H1 (cell line): ENCODE measurements at places on chromosomes 4 and X.

DNA sequence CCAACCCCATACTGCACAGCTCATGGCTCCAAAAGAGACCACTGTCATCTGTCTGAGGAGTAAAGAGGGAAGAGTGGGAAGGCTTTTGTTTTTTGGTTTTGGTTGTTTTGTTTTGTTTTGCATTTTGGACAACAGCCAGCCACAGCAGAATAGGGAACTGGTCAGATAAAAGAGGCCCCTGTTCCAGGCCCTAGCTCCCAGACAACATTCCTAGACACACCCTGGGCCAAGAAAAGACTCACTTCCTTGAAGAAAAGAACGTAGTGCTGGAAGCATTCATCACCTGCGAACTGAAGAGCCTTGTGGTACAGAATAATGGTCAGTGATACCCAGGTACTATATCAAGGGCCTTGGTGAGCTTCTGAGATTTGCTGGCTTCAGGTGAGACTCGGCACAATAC lies 619.4 kb upstream of the SPANXN1 start:
- DNase-seq = no peak

DNA sequence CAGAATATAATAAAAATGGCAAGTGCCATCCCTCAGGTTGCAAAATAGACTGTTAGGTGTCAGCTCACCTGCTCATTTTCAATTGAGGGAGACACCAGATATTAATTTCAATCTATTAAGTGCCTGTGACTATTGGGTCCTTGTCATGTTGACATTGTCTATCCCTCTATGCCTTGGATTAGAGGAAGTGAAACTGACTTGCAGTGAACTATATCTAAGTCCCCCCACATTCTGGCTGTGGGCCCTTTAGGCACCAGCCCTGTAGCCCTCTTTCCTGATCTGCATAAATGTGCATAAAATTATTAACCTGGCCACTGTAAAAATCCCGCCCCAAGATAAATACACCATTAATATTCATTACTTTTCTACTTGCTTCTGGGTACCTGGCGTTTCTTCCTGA lies 293.0 kb upstream of the CLNK start:
- DNase-seq = no peak

GRCh38 chrX:85109235-85109634 lies 105.6 kb downstream of the APOOL start:
- peak; percentile 56 for DNase-seq

DNA sequence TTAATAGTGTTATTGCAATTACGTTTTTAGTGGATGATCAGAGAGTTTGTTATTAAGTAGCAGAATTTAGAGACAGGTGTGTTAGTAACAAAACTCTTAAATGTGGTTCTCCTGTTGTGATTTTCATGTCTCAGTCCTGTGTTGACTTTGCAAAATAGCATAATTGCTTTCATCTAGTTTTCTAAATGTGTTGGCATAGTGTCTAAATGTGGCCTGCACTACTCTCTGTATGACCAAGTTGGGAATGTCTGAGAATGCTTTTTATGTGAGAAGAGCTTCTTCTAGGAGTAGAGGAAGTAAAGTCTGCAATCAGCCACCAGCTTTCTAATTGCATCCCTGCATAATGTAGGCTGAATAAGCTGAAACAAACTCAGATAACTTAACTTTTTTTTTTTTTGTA lies 158.6 kb upstream of the FAT1 start:
- DNase-seq = no peak

GRCh38 chr4:41214136-41214824 lies at the start of gene APBB2:
TSS of gene APBB2 (minus strand) at chr4:41214542. CDS start at chr4:41033254, 181,288 bp downstream.
- DNase-seq = peak; percentile 94

DNA sequence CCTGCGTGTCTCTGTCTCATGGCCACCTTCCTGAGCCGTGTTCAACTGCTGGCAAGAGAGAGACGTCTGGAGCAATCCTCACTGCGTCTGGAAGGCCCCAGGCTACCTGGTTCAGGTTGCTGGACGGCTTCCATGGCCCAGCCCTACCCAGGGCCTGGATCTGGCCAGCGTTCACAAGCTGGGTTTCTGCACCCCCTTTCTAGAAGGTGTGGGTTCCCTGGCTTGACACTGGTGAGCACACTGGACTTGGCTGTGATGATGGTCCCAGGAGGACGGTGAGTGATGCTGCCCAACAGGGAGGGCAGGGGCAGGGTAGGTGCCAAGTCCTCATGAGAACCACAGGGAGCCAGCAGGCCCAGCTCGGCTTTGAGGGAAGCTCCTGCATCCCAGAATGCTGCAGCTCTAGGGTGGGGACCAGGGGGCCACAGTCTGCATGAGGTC lies 63.4 kb downstream of the HTRA3 start:
- DNase-seq = no peak

- DNase-seq = no peak
Observed at GRCh38 chr4:28621591-28621990, 1761.0 kb downstream of the STIM2 start.

GRCh38 chr4:174262624-174263444 lies 20.6 kb downstream of the FBXO8 start:
- no peak for DNase-seq

DNA sequence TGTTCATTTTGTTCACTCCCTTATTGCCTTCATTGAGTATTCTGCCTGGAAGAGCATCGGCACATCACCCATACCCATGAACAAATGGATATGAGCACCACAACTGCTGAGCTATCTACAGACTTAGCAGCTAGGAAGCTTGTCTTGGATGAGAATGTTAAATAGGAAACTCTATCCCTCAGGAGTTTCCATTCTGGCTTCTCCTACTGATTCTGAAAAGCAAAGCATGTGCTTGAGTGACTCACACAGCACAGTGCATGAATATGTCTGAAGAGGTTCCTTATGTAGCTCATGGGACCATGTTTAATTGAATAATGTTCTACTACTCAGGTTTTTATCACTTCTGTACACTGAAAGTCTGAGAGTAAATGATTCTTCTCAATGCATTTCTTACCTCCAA lies 57.3 kb upstream of the MXRA5 start:
- no peak for DNase-seq

- no peak for DNase-seq
Observed at GRCh38 chr4:75015627-75016026, 82.7 kb downstream of the PARM1 start.

GRCh38 chr4:185534511-185534865 lies 819 bp downstream of the PDLIM3 start:
- DNase-seq = no peak

DNA sequence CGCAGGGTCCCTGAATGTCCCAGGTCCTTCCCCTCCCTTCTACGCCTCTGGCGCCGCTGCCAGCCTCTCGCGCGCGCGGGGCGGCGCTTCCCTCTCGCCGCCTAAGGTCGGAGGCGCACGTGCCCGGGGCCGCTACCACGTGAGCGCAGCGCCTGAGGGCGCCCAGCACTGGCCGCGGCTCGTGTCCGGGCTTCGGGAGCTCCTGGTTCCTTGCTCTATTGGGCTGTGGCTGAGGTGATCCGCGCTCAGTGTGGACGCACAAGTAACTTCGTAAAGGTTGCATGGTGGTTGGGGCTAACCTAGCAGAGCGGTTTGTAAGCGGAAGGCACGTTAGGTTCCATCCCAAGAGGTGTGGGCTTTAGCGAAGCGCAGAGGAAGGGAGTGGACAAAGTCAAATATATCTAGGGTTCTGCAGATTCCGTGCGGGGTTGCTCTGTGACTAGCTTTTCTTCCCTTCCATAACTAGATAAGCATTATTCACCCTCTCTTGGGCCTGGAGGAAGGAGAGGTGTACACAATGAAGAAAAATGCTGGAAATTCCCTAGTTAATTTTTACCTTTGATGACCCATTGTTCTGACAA lies 1.8 kb downstream of the TLL1 start:
- DNase-seq = peak; percentile 78

DNA sequence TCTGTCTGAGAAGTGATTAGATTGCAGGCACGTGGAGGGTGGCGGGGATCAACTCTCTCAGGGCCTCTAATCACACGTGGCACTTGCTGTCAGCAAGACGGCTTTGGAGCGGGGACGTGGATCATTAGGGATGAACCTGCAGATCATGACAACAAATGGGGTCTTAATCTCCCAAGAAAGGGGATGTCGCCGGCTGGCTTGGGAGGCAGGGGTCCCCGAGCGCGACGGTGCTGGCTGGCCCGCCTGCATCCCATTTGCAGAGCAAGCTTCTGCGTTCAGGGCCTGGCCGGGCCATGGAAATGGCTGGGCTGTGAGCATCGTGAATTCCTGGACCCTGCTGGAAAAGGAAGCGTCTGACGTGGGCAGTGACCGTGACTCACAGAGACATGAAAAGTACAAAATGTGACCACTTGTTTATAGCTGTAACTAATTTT lies 85.1 kb upstream of the SHOX start:
- DNase-seq = no peak

DNA sequence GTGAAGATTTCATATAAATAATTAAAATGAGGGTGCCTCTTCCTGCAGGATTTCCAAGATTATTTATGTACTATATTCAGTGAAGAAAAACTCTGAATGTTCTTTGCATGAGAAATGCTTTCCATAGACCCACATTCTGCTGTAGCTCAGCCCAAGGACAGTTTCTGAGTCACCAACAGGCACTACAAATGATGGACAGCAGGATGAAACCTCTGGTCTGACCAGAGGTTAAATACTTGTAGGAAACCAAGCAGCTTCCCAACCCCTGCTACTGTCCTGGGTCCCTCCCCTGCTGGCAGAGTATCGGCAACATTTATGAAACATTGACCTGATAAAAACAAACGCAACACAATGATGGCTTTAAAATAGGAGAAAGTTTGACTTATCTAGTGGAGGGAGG lies 73.1 kb downstream of the CXXC4 start:
- DNase-seq = no peak

GRCh38 chr4:163930086-163930485 lies 435.6 kb downstream of the TMA16 start:
- no peak for DNase-seq

DNA sequence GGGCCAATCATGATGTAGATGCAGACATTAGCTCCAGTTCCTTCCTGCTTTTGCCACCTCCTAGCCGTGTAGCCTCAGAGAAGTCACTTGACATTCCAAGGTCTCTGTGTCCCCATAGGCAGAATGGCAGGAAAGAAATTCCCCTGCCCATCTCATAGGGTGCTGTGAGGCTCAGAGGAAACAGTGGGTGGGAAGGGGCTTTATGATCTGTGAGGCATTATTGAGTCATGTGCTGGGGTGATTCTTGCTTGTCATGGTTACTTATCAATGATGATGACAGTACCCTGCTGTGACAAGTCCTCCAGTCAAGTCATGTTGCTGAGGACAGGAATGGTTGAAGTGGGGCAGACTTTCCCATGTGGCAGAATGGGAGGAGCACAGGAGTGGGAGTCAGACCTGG lies 63.7 kb downstream of the MSX1 start:
- no peak for DNase-seq

GRCh38 chrX:47047989-47048388 lies 30.3 kb upstream of the RGN start:
- no peak for DNase-seq

DNA sequence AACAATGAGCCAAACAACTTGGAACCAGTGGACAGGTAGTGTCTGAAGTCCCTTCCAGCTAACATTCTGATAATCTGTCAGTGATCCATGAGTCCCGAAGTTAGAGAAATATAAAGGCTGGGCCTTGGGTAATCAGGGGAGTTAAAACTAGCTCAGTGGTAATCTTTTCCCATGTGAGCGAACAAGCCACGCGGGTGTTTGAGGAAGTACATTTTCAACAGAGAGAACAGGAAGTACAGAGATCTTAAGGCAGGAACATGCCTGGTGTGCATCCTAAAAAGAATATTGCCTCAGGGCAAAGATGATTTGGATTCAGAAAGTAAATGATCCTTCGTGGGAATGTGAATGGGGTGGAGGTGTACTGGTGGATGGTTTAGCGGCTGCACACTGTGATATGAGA lies 42.9 kb downstream of the FNIP2 start:
- DNase-seq = no peak

GRCh38 chr4:134636338-134637051 lies 434.9 kb upstream of the PABPC4L start:
- DNase-seq = no peak

- DNase-seq = no peak
Observed at GRCh38 chrX:108033890-108034289, 11.0 kb upstream of the VSIG1 start.

DNA sequence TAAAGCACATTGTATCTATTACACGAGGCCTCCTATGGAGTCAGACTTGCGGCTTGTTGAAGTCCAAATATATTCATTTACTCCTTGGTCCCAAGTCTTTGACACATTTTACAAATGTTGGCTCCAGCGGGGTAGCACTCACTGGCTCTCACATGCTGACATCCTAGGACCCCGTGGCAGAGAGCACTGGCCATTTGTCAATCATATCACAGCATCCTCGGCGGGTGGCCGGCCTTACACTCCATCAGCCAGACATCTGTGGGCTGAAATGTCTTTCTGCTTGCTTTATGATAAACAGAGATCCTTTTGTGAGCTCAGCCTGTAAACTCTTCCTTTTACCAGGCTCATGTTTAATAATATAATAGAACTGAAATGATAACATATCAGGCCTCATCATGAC lies 25.7 kb upstream of the VCX2 start:
- no peak for DNase-seq

- DNase-seq = peak; percentile 2
Observed at GRCh38 chrX:24646745-24647182, 383 bp downstream of the PCYT1B start.

- DNase-seq = no peak
Observed at GRCh38 chr4:92047209-92047875, 256.4 kb upstream of the GRID2 start.

DNA sequence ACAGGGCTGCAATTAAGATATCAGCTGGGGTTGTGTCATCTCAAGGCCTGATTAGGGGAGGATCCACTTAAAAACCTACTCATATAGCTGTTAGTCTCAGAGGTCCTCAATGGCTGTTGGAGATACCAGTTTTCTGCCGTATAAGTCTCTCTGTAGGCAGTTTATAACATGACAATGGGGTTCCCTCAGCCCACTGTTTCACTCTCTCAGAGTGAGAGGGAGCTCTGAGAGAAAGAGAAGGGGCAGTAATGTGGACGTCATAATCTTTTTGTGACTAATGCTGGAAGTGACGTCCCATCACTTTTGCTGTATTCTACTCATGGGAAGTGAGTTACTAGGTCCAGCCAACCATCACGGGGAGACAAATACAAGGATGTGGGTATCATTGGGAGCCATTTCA lies 70.3 kb downstream of the STIM2 start:
- DNase-seq = no peak
